ENCODE measurements at places on chromosomes 2 and 18.

DNA sequence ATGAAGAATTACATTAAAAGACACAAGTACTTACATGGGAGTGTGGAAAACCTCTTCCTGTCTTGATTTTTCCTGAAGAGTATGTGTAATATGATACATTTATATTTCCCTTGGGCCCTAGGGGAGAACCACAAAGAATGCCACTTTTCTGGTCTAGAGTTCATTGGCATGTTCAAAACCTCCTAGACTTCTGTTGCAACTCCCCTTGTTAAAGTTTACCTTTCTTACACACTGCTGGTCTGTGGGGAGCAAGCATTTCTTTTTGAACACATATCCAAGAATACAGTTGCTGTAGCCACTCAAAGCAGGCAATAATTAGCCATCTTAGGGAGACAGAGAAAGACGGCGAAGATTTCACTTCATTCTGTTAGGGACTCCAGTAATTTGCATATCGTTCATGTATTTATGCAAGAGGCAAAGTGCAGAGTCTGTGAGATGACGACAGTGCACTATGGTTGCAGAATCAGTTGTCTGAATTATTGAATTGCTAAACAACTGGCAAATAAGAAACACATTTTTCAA lies 103.5 kb downstream of the NOL4 start:
- DNase-seq, result no peak

DNA sequence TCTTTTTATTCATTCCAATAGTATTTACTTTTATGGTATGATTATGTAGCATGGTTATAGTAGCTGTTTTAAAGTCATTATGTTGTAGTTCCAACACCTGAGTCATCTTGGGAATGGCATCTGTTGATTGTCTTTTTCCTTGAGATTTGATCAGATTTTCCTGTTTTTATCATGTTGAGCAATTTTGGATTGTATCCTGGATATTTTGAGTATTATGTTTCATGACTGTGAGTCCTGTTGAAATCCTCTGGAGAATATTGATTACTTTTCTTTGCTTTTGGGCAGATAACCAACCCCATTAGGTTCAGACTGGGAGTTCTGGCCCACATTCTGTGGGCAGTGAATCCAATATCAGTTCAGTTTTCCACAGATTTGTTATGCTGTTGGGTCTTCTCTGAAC lies 163.2 kb upstream of the SPRED2 start:
- DNase-seq, result no peak

DNA sequence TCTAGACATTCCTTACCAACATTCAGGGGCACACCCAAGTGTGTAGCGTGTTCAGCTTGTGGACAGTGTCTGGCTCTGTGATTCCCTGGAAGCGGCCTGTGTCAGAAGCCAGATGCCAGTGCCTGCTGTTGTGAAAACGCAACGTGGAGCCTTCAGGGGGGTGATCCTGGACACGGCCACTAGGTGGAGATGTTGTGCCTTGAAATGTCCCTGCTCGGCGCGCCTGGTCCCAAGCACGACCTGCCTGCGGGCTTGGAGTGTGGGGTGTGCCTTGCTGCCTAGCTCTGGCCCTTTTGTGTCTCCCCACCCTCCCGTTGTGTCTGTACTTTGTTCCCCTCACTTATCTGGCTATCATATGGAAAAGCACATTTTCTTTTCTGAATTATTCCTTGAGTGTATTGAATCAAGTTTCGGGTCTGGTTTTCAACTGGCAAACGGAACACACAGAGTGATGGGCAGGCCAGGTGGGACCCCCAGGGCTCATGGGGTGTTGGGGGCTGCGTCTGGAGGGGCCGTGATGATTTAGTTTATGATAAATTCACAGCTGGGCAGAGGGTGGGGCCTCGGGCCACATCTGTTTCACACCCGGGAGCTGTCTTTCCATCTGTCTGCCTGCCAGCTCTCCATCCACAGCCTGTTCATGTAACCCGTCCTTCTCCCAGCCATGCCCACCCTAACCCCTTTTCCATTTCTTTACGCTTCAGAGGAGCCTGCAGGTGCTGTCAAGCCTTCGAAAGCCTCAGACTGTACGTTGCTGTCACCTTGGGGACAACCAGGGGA lies 95.5 kb downstream of the DYSF start:
- no peak for DNase-seq

- no peak for DNase-seq
Measured at GRCh38 chr2:217353591-217353990, 493.7 kb upstream of the TNP1 start.
